ENCODE measurements at places on chromosomes 13 and 19.

DNA sequence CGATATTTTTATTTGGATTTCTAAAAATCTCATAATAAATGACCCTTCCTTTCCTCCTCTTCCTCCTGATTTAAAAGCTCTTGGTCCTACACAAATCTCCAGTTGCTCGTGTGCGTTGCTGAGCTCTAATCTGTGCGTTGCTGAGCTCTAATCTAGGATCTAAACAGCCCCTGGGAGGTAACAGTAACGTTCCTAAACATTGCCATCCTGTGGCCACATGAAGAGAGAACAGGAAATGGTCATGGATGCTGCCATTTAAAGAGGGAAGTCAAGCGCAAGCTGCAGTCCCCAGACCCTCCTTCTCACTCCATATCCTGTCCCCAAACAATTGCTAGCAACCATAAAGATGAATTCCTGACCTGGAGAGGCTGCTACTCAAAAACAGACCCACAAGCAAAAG lies 170.8 kb downstream of the NUFIP1 start:
- DNase-seq, result no peak

DNA sequence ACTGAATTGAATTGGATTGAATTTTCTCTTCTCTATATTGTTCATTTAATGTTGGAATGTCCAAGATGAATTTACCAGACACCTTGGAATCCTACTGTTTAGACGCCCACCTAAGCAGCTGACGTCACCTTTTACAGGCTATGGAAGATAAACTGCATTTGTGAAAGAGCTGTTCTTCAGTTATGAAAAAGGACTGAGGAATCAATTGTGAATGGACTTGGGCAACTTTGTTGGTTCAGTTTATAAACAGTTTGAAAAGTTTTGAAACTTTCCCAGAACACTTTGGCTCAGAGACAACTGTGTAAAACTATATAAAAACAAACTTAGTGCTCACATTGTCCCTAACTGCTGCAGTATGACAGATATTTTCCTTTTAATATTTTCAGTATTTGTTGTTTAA lies 590.8 kb upstream of the SPRY2 start:
- DNase-seq, result no peak

DNA sequence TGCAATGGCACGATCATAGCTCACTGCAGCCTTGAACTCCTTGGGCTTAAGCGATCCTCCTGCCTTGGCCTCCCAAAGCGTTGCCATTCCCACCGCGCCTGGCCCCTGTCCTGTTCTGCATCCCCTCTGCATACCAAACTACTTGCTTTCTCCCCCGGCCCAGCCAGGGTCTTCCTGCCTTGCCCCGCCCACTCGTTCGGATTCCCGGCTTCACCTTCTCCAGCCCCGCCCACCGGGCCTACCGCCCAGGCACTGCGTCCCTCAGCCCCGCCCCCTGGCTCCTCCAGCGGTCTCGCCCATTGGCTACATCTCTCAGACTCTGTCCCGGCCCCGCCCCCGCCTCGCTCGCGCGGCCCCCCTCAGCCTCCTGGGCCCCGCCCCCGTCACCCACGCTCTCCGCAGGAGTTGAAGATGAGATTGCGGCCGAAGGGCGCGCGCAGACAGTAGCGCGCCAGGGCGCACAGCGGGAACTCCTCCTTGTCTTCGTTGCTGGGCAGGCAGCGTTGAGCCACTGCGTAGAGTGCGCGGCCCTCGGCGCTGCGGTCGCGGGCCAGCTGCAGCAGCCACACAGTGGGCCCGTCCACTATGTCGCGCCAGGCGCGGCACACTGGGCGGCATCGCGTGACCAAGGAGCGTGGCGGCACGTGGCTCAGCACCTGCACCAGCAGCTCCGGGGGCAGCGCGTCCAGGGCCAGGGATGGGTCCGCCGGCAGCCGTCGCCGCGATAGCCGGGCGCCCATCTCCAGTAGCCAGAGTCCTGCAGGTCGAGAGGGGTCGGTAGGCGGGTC lies 19.0 kb downstream of the MRPS12 start:
- DNase-seq, result peak; percentile 53

GRCh38 chr19:12425236-12425887 lies 15.5 kb downstream of the ZNF443 start:
- DNase-seq, result no peak

DNA sequence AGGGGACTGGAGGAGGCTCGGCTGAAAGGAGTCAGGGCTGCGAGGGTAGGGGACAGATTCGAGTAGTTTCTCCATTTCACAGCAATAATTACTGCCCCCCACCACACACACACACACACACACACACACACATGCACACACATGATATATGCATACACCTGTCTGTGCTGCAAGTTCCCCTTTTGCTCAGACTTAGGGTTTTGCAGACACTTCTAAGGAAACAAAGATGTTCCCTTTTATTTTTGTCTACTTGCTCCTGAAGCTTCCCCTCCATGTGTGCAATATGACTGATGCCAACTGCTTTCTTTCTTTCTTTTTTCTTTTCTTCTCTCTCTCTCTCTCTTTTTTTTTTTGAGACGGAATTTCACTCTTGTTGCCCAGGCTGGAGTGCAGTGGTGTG lies 13.4 kb downstream of the MBD3L2B start:
- DNase-seq, result peak; percentile 5

DNA sequence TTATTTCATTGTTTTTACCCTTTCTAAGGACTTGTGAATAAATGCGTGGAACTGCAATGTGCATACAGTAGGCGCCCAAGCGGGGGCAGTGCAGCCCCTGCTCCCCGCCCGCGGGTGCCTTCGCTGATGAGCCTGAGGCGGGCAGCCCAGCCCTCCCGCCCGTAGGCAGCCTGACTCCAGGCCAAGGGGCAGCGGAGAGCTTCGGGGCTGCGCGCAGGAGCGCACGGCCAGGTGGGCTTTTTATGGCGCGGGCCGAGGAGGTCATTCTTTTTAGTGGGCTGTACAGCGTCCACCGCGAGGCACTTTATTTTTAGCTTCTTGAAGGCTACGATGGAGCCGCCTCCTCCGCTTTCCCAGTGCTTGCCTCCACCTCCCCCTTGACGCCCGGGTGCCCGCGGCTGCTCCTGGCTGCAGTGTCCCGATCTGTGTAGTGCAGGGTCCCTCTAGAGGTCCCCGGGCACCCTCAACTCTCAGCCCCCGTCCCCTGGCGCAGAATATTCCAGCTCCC lies 60.5 kb downstream of the CCNE1 start:
- DNase-seq, result no peak

DNA sequence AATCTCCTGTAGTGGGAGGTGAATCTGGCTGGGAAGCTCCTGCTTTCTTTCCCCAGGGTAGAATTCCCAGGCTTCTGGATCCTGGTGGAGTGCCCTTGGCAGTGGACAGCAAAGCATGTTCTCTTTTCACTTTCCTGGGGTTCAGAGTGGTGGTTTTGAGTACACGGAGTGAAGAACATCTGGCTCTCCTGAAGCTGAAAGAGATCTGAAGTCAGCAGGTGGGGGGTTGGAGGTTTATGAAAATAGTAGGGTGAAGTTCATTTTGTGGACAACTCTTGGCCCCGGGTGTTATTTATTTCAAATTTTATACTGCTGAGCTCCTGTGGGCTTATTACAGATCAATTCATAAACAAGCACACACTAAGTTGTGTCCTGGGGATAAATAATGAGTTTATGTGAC lies 497.3 kb downstream of the KLF5 start:
- DNase-seq, result no peak

- DNase-seq, result no peak
These were observed 636.2 kb downstream of the DIAPH3 start for GRCh38 chr13:59527500-59527899.

- peak; percentile 91 for DNase-seq
These were observed 2.1 kb downstream of the TGFB1 start for GRCh38 chr19:41351339-41352245.

GRCh38 chr19:15014579-15014978 lies 34.7 kb upstream of the CASP14 start:
- DNase-seq, result no peak

- DNase-seq, result no peak
These were observed 49.6 kb upstream of the EBPL start for GRCh38 chr13:49740870-49741269.

- DNase-seq, result no peak
These were observed 71.4 kb downstream of the RASA3 start for GRCh38 chr13:114061047-114061446.

Measured in naive B cell (primary cell).